Mammary epithelial cell (primary cell): ENCODE measurements at places on chromosomes 16 and 17.
A peak's percentile ranks its signal among the peaks of the same experiment; 100 is the strongest.

DNA sequence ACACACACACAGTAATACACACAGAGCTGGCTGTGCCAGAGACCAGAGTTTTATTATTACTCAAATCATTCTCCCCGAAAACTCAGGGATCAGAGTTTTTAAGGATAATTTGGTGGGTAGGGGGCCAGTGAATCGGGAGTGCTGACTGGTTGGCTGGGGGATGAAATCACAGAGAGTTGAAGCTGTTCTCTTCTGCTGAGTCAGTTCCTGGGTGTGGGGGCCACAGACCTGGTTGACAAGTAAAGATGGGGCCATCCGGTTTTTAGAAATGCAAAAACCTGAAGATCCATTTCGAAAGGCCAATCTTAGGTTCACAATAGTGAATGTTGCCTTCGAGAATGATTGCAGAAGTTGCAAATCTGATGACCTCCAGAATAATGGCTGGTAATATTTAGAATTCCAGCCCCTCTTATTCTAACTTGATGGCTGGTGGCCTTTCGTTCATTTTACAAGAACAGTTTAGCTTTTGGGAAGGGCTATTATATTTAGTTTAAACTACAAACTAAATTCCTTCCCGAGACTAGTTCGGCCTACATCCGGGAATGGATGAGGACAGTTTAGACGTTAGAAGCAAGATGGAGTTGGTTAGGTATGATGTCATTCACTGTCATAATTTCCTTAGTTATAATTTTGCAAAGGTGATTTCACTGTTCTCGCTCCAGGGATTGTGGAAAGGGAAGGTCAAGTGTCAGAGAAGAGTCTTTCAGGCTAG lies 123.2 kb downstream of the KCNJ18 start:
- no peak for DNase-seq

- no peak for DNase-seq
Measured at GRCh38 chr17:9221147-9221921, 200.0 kb downstream of the NTN1 start.

DNA sequence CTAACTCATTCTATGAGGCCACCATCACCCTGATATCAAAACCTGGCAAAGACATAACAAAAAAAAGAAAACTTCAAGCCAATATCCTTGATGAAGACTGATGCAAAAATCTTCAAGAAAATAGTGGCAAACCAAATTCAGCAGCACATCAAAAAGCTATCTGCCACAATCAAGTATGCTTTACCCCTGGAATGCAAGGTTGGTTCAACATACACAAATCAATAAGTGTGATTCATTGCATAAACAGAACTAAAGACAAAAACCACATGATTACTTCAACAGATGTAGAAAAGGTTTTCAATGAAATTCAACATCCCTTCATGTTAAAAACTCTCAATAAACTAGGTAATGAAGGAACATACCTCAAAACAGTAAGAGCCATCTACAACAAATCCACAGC lies 48.4 kb downstream of the CMC2 start:
- no peak for DNase-seq

GRCh38 chr16:22402191-22402590 lies 27.8 kb upstream of the CDR2 start:
- no peak for DNase-seq

DNA sequence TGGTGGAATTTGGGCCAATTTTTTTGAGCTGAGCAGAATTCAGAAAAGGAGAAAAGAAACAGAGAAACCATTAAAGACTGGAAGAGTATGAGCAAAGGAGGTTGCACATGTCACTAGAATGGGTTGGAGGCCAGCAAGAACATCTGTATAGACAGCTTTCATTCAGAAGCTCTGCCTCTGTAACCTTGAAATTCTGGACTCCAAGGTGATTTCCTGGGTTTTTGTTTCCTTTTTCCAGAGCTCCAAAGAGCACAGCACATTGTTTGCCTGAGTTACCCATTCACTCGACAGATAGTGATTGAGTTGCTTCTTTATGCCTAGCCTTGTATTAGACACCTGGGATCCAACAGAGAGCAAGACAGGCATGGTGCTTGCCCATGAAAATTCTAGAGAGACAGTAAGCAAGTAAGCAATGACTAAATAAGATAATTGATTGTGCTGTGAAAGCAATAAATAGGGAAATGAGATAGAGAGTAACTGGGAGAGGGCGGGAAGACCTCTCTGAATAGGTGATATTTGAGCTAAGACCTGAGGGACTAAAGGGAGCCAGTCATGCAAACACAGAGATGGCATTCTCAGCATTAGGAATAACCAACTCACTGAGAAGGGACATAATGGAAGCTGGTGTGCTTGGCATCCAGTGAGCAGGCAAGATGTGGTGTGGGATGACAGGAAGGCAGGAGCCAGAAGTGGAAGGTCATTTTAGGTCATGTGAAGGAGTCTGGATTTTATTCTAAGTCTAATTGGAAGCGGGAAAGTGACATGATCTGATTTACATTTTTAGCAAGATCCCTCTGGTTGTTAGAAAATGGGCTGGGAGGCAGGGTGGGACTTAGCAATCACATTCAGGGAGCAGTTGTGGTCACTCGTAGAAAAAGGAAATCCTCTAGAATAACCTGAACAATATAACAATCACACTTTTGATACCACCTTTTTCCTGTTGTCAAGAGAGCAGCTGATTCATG lies 197.5 kb downstream of the HS3ST3A1 start:
- DNase-seq, result no peak

GRCh38 chr17:29358416-29358815 lies 31.7 kb upstream of the TAOK1 start:
- peak; percentile 46 for DNase-seq

DNA sequence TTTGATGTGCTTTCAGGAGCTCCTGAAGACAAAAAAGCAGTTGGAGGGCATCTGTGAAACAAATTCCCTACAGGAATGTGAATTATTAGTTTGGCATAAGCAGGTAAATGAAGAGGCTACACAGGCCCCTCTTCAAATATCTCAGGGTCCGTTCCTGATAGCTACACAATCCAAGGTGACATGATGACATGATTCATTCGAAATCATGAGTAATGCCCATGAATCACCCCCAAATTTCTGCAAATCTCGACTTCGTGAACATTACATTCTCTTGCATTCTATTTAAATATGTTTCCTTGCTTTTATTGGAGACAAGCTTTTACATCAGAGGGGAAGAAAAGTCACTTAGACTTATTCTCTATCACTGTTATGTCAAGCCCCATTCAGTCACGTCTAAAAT lies 22.3 kb downstream of the GAN start:
- DNase-seq, result no peak
